ENCODE measurements at places on chromosomes 1 and 21.

DNA sequence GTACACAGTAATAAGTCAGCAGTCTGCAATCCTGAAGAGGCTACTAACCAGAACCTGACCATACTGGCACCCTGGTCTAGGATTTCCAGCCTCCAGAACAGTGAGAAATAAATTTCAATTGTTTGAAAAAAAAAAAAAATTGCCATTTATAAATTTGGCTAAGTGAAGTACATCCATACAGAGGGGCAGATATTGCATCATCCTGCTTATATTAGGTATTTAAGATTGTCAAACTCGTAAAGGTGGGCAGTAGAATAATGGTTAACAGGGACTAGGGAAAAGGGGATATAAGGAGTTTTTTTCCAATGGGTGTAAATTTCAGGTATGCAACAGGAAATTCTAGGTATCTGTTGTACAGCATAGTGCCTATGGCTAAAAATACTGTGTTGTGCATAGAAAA is 1250.9 kb downstream of the BRINP3 start:
- no peak for DNase-seq

GRCh38 chr21:31866077-31866511 is 6.7 kb upstream of the HUNK start:
- peak; percentile 64 for DNase-seq

- no peak for DNase-seq
Measured at GRCh38 chr1:205580923-205581180, 51.0 kb downstream of the ELK4 start.

DNA sequence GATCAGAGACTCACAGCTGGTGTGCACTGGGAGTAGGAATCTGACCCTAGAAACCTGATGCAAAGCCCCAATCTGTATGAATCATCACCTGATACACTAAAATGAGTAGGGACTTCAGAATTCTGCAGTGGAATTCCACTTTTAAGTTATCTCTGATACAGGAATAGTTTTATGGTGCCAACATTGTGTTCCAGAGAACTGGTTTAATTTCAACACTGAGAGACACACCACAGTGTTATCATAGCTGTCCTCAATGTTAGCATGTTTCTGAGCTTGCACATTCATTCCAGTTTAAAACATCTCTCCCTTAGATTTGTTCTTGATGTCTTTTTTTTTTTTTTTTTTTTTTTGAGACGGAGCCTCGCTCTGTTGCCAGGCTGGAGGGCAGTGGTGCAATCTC is 7.1 kb downstream of the UTS2 start:
- DNase-seq, result no peak

- no peak for DNase-seq
Measured at GRCh38 chr1:44962729-44963128, 23.7 kb downstream of the EIF2B3 start.

GRCh38 chr1:15942661-15943327 is 33.1 kb downstream of the ZBTB17 start:
- no peak for DNase-seq

DNA sequence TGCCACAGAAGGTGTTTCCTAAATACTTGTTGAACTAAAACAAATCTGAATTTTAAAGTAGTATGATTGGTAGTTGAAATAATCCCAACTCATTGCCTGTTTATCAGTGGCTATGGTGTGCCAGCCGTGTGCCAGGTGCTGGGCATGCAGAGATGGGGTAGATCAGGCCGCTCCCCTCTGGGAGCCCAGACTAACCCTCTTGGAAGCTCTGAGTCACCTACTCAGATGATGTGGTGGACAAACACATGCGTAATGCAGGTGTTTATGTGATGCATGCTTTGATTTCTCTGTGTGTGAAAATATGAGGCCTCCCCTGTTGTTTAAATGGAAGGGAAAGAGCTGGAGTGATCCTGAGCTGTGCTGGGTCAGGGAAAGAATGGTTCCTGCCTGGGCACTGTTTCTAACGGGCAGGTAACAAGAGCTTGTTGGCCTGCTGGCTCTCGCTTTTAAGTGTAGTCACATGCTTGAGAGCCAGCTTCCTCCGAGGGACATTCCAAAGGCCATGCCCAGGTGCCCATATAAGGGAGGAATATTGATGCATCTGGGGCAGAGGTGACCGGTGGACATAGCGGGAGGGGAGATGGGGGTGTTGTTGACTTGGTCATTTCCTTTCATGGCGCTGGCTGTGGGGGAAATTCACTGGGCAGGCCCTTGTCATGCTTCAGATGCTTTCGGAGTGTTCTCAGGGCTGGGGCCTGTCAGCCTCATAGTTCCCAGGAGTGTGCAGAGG is 10.2 kb downstream of the MFN2 start:
- no peak for DNase-seq

GRCh38 chr21:42818328-42818749 is 61.0 kb downstream of the WDR4 start:
- peak; percentile 70 for DNase-seq

- DNase-seq, result no peak
Measured at GRCh38 chr1:28779751-28780408, 32.1 kb upstream of the OPRD1 start.

Measured in activated CD4-positive, alpha-beta T cell treated with anti-CD3 and anti-CD28 coated beads, Interleukin-2, amount 50 U/mL, for 1 hour (primary cell).